IMR-90 (cell line): ENCODE measurements at places on chromosomes 4 and X.

DNA sequence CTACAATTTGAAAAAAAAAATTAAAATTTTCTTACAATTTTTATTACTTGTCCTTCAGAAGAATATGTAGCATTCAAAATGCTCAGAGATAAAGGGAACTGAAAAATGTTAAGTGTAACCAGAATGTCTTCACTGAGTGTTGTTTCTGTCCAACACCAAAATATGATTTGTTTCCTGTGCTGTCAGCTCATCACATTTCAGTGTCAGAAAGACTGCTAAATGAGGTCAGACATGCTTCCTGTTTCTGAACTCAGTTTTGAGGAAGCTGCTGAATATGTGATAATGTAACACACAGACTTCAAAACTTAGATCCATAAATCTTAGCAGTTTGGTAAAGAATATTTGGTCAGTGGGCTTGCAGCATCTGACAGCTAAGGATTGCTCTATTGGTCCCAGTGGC, 1849.7 kb downstream of the PCDH7 start:
- DNase-seq = no peak

DNA sequence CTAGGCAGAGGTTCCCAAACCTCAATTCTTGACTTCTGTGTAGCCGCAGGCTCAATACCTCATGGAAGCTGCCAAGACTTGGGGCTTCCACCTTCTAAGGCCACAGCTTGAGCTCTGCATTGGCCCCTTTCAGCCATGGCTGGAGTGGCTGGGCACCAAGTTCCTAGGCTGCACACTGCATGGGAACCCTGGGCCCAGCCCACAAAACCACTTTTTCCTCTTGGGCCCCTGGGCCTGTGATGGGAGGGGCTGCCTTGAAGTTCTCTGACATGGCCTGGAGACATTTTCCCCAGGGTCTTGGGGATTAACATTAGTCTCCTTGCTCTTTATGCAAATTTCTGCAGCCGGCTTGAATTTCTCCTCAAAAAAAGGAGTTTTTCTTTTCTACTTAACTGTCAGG, 14.0 kb upstream of the LOC101059915 start:
- DNase-seq = no peak

DNA sequence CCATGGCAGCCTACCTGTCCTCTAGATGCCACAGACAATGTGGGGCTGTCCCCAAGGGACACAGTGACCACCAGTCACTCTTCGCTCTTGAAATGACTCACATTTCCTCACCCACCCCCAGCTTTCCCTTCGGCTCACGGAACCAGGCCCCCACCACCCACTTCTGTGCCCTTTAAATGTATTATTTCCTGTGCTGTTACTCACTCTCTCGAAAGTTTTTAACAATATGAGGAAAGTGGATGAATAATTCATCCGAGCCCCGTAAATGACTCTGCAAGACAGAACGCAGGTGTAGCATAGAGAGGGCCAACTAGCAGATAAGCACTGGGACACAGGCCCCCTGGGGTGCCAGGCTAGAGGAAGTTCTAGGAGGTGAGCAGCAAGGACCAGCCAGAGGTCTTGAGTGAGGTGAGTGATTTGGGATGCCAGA, 179.5 kb upstream of the TBL1X start:
- no peak for DNase-seq

GRCh38 chr4:121783210-121783609, 17.9 kb upstream of the EXOSC9 start:
- no peak for DNase-seq

DNA sequence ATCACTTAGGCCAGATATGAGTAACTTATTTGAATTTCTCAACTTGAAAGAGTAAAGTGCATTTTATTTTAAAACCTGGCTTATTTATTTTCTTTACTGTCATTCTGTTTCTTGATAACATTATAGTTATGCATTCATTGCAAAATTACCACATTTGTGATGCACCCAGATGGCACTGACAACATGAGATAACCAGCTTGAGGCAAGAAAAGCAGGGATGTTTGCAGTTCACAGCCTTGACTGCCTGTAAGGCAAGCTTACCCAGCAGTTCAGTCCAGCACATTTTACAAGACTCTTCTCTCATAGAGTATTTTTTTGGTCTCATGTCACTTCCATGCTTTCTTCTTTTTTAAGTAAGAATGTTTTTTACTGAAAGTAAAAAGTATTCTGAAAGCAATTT, 25.3 kb upstream of the EPGN start:
- DNase-seq = no peak

- peak; percentile 22 for DNase-seq
Measured at GRCh38 chr4:27921231-27921630, 1060.6 kb downstream of the STIM2 start.

DNA sequence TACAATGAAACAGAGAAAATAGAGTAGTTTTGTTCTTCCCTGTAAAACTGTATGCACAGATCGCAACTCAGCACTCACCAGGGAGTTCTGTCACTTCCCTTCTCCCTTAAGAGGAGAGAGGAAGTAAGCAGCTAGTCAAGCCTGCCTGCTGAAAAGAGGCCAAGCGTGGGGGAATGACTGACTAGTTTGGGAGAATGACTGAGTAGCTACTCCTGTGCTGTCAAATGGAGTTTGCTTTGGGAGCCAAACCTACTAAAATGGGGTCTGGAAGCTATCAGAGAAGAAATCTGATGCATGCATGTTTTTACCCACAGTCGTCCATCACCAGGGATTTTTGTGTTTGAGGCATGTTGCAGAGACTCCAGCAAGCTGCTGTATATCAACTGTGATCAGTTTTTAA, 54.6 kb upstream of the LHFPL1 start:
- DNase-seq = peak; percentile 14
